Activated naive CD4-positive, alpha-beta T cell treated with anti-CD3 and anti-CD28 coated beads for 36 hours (primary cell): ENCODE measurements at places on chromosomes 3 and 15.

DNA sequence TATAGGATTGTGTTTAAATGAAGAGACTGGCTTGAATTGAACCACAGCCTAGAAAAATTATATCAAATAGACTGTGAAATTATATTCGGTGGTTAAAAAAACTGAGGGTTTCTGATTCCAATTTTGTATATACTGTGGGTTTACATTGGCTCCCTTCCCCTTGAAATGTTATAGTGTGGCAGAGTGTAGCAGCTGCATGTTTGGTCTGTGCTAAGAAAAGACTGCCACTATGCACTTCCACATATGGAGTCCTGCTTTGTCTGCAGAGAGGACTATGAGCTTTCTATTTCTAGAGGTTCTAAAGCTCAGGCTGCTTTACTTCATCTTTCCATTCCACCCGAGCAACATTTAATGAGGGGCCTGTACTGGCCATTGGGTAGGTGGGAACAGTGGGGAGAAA lies 112.3 kb downstream of the P3H2 start:
- DNase-seq, result no peak

- no peak for DNase-seq
Measured at GRCh38 chr3:189025866-189026265, 145.9 kb upstream of the TPRG1 start.

DNA sequence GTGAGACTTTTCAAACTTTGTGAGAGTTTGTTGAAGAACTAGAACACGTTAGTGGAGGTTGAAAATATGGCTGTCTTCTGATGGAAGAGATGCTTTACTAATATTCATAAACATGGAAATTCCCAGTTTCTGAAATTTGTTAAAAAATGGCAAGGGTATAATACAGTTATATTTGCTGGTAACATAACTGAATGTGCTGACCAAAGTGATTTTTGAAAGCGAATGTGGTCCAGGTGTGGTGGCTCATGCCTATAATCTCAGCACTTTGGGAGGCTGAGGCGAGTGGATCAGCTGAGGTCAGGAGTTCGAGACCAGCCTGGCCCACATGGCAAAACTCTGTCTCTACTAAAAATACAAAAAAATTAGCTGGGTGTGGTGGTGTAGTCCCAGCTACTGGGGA lies 18.1 kb downstream of the FXR1 start:
- DNase-seq, result no peak

DNA sequence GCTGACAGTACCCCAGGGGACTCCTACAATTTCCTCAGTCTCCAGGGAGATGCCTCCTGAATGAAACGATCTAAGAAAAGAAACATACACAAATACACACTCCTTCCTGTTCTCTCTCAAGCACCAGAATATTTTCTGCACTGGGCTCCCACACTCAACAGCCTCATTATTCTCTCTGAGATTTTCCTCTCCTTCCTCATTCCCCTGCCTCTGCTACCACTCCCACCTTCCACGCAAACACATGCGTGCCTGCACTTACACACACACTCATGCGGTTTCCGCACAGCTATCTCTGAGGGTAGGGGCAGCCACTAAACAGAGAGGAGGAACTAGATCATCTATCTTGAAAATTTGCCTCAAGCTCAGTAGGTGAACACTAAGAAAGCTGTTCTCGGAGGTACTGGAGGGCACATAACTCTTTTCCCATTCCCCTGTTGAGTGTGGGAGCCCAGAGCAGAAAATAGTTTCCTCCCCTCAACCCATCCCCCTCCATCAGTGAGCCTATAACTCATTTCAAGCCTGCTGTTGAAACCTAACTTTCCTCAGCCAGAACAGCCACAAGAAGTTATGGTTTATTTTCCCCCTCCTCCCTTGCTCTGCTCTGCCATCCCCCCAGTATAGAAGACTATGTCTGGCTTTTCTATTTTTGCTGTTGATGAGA lies 30.5 kb upstream of the TIPARP start:
- peak; percentile 66 for DNase-seq

DNA sequence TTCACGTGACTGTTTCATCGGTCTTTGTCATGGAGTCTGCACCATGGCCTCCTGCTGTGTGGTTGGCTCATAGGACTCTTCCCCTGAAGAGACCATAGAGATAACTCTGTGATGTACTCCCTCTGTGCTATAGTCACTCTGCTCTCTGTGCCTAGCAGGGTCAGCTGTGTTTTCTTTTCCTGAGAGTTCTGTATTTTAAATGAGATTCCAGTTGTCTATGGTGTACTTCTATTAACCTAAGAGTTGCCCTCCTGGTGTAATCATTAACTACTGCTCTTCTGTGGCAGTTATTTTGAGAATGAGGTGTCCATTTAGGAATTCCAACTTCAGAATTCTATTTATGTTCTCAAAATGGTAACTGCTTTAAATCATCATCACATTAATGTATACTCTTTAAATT lies 114.5 kb upstream of the ARPP21 start:
- no peak for DNase-seq

DNA sequence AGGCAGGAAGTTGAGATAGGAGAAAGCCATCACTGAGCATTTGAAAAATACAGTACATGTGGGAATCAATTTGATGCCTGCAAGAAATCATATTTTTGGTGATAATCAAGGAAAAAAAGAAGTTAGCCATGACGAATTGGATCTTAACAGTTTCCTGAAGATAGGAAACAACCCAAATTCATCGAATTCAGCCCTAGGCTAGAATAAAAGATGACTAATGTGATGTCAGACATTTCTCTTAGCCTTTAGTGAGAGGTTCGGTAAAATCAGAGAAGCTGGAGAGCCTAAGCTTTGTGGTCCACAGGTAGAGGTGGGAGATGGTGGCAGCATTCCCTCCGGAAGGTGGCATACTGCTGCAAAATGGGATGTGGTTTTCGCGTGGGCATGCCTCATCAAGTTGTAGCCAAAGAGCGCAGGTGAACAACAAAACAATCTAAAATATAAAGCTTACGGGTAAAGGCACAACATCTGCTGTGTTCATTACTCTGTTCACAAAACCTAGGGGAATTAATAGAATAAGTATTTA lies 144.1 kb upstream of the ALCAM start:
- no peak for DNase-seq
